ENCODE measurements at places on chromosomes 13 and 19. TPM values are rescaled to one million over a fixed set of nuclear protein-coding genes. Genes with fewer than 3 reads are reported as not detected.

SLC39A3 gene
- 27.3 TPM for total RNA-seq

KLHL1 gene
- not detected for total RNA-seq

TINCR gene
- 1.7 TPM for total RNA-seq

PTPRH gene
- not detected for total RNA-seq

IGSF23 gene
- total RNA-seq, result not detected

LMTK3 gene
- total RNA-seq, result 2.9 TPM

ZSCAN18 gene
- 25.6 TPM for total RNA-seq

TEX101 gene
- total RNA-seq, result not detected

C19orf38 gene
- total RNA-seq, result 6.4 TPM

TCF3 gene
- 65.2 TPM for total RNA-seq

SOX1 gene
- not detected for total RNA-seq

ZNF223 gene
- 1.4 TPM for total RNA-seq

ZNF547 gene
- total RNA-seq, result 2.7 TPM

SBSN gene
- not detected for total RNA-seq

KLK12 gene
- not detected for total RNA-seq

GPR12 gene
- total RNA-seq, result not detected

DAZAP1 gene
- 194 TPM for total RNA-seq

PRKCG gene
- total RNA-seq, result not detected

LAIR1 gene
- 2.9 TPM for total RNA-seq

AMER2 gene
- total RNA-seq, result not detected

ATXN8OS gene
- not detected for total RNA-seq

URI1 gene
- 61.5 TPM for total RNA-seq

RAP2A gene
- 8.1 TPM for total RNA-seq

LILRB4 gene
- not detected for total RNA-seq

SYDE1 gene
- total RNA-seq, result 1.9 TPM

DUXA gene
- total RNA-seq, result not detected

C19orf85 gene
- not detected for total RNA-seq

MYO1F gene
- total RNA-seq, result 12.4 TPM

OLFM2 gene
- total RNA-seq, result 1.7 TPM

CACNA1A gene
- 0.43 TPM for total RNA-seq

ARHGAP33 gene
- total RNA-seq, result 38.7 TPM

DMKN gene
- 0.46 TPM for total RNA-seq

DCLK1 gene
- not detected for total RNA-seq

FRY gene
- total RNA-seq, result 1.9 TPM

CEACAM4 gene
- total RNA-seq, result not detected

MBD3L2 gene
- not detected for total RNA-seq

HNRNPM gene
- 243 TPM for total RNA-seq

URAD gene
- not detected for total RNA-seq

TSC22D1 gene
- total RNA-seq, result 7.9 TPM

ZSWIM9 gene
- total RNA-seq, result 10.2 TPM

PSG3 gene
- 0.78 TPM for total RNA-seq

ERICH6B gene
- not detected for total RNA-seq

DCT gene
- 0.14 TPM for total RNA-seq

IFI30 gene
- total RNA-seq, result 28.0 TPM
